Keratinocyte (primary cell): ENCODE measurements at places on chromosomes 7 and 10. TPM values are rescaled to one million over a fixed set of nuclear protein-coding genes. Genes with fewer than 3 reads are reported as not detected.

NPFFR1 gene
- polyA plus RNA-seq: not detected in 3 replicates

CC2D2B gene
- 0.03 to 0.10 TPM (median 0.10 TPM) in 3 replicates for polyA plus RNA-seq

SPDYE11 gene
- polyA plus RNA-seq: not detected in 3 replicates

ZNF485 gene
- 3.9 to 4.3 TPM (median 4.0 TPM) in 3 replicates for polyA plus RNA-seq

AMZ1 gene
- polyA plus RNA-seq: 0.01 to 0.04 TPM in 2 of 3 replicates, not detected in the other

SLC18A3 gene
- not detected in 3 replicates for polyA plus RNA-seq

PTF1A gene
- not detected in 3 replicates for polyA plus RNA-seq

SFTPA1 gene
- polyA plus RNA-seq: not detected in 3 replicates

PTPRE gene
- polyA plus RNA-seq: 10.5 to 16.0 TPM (median 15.1 TPM) in 3 replicates

DNA sequence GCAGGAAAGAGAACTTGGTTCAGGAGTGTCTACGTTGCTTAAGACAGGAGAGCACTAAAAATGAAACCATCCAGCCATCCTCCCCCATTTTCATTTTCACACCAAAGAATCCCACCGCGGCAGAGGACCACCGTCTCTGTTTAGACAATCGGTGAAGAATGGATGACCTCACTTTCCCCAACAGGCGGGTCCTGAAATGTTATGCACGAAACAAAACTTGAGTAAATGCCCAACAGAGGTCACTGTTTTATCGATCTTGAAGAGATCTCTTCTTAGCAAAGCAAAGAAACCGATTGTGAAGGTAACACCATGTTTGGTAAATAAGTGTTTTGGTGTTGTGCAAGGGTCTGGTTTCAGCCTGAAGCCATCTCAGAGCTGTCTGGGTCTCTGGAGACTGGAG is 1.4 kb upstream of the IL6 start:
- no peak for DNase-seq

DNA sequence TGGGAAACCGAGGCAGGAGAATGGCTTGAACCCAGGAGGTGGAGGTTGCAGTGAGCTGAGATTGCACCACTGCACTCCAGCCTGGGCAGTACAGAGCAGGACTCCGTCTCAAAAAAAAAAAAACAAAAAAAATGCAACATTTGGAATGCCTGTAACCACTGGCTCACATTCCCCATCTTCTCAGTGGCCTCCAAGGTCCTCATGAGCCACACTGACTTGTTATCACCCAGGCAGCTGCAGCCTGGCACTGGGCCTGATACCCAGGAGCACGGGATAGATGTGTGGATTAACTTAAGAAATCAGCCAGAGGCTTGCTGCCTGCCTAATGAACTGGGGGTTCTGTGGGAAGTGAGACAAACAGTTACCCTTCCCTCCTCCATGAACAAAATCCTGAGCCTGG is 23.0 kb downstream of the JCAD start:
- no peak for DNase-seq

DNA sequence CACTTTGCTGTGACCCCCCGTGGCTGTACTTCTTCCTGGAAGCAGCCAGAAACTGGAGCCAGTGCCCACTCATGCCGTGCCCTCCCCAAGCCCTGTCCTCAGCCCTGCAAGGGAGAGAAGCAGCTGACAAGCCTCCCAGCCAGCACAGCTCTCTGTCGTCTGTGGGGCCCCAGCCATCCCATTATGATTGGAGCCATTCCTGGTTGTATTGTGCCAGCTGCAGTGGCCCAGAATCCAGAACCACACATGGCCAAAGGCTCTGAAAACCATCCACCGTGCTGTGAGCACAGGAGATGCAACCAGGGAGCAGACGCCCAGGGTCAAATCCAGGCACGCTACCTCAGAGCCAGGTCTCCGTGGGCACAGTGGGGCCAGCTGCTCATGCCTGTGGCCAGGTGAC is 18.7 kb downstream of the GRID2IP start:
- no peak for DNase-seq

DNA sequence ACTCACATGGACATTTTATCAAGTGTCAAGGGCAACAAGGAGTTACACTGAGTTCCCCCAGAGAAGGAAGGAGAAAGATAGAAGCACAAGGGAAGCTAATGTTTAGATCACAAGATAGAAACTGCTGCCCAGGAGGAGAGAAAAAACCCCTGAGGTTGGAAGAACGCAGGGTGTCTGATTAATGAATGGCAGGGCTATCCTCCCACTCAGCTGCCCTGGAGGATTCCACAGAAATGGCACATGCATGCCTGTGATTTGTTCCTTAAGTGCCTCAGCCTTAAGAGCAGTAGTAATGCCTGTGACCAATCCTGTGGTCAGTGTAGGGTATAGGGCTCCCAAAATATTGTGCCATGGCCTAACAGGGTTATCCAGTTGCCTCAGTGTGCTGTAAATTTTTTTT is 20.2 kb downstream of the DNAJB9 start:
- no peak for DNase-seq

DNA sequence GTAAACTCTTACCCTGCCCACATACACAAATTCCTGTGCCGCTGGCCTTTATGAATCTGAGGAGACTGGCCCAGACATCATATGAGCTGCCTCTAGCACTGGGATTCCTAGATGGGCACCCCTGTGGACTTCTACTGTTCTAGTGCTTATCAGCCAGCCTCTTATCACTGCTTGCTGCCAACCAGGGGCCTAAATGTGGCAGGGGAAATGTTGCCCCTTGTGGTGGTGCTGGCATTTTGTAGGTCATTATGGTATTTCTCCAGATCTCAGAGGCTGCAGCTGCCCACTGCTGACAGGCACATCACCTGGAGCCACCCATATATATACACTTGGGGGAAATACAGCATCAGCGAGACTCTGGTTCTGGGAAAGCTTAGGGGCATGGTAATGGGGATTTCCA is 5.4 kb downstream of the SFR1 start:
- no peak for DNase-seq

DNA sequence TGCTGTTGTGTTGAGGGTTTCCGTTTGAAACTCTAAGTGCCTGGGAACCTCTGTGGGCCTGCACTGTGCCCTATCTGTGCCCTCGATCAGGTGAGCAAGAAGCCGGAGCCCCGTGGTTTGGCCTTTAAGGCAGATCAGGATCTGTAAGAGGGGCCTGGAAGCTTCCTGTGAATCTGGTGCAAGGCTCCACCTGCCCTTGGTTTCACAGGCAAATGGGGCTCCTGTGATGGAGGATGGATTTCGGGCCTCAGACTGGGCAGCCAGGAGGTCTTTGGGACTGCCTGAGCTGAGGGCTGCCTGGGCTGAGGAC is 21.6 kb downstream of the SCART1 start:
- no peak for DNase-seq

- DNase-seq: no peak
Measured at GRCh38 chr10:113158183-113158582, 208.1 kb downstream of the TCF7L2 start.

DNA sequence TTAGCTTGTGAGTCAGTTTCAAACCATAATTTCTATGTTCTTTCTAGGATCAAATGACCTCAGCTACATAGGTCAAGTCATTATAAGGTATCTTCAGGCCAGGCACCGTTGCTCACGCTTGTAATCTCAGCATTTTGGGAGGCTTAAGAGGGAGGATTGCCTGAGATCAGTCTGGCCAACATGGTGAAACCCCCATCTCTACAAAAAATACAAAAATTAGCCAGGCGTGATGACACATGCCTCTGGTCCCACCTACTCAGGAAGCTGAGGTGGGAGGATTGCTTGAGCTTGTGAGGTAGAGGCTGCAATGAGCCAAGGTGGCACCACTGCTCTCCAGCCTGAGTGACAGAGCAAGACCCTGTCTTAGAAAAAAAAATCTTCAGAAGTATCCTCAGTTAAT is 362.3 kb downstream of the GATA3 start:
- DNase-seq: no peak

GRCh38 chr10:22629852-22630233 is 84.5 kb downstream of the PIP4K2A start:
- DNase-seq: no peak

DNA sequence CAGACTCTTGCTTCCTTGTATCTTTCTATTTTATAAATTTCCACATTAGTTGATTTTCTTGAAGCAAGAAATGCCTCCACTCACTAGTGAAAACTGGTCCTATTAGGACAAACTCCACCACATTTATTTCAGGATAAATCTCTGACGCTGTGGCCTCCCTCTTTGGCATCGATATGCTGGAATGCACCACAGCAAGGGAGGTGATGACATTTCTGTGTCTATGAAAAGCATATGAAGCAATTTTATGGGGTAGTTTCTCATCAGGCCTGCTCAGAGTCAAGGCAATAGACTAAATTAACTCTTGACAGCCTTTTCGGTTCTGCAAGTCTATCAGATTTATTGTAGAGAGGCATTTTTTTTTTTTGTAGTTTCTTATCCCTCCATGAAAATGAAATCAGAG is 304.4 kb downstream of the ZEB1 start:
- DNase-seq: no peak
